ENCODE measurements at places on chromosomes 12 and 14. TPM values are rescaled to one million over a fixed set of nuclear protein-coding genes. Genes with fewer than 3 reads are reported as not detected.

PTPRO gene
- 2.1 TPM for polyA plus RNA-seq

SLC8A3 gene
- not detected for polyA plus RNA-seq

PLEK2 gene
- 0.56 TPM for polyA plus RNA-seq

MIP gene
- 0.07 TPM for polyA plus RNA-seq

APOF gene
- polyA plus RNA-seq = not detected

P3H3 gene
- polyA plus RNA-seq = not detected

RERG gene
- not detected for polyA plus RNA-seq

TUBA1A gene
- polyA plus RNA-seq = 280 TPM

OASL gene
- 9.0 TPM for polyA plus RNA-seq

DAO gene
- not detected for polyA plus RNA-seq

DDX11 gene
- 3.1 TPM for polyA plus RNA-seq

TESPA1 gene
- polyA plus RNA-seq = 117 TPM

ALDH2 gene
- 0.02 TPM for polyA plus RNA-seq

IRAK4 gene
- polyA plus RNA-seq = 26.5 TPM

RFX4 gene
- polyA plus RNA-seq = not detected

KCNC2 gene
- polyA plus RNA-seq = not detected

BHLHE41 gene
- not detected for polyA plus RNA-seq

TOMM20L gene
- polyA plus RNA-seq = not detected

FOXN4 gene
- not detected for polyA plus RNA-seq

C1QL4 gene
- not detected for polyA plus RNA-seq

WDHD1 gene
- polyA plus RNA-seq = 1.7 TPM

CLEC2A gene
- polyA plus RNA-seq = not detected

FLVCR2 gene
- 7.7 TPM for polyA plus RNA-seq

FGF6 gene
- polyA plus RNA-seq = not detected
